ENCODE measurements at places on chromosomes 7 and 10.

DNA sequence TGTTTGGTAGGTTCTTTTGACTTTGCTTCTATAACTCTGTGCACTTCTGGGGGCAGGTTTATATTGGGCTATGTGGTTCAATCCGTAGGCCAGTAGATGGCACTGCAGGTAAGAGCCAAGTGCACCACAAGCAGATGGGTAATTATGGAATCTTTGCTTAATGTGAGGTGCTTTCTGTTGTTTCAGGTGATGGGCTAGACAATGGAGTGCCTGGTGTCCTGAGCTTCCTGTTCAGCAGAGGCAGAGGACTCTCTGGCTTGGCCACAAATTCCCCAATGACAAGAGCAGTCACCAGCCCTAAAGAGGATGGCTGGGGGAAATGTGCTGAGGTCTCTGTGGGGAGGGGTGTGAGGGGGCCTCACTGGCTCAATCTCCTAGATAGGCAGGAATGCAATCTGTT lies 455.0 kb downstream of the CCSER2 start:
- no peak for DNase-seq

DNA sequence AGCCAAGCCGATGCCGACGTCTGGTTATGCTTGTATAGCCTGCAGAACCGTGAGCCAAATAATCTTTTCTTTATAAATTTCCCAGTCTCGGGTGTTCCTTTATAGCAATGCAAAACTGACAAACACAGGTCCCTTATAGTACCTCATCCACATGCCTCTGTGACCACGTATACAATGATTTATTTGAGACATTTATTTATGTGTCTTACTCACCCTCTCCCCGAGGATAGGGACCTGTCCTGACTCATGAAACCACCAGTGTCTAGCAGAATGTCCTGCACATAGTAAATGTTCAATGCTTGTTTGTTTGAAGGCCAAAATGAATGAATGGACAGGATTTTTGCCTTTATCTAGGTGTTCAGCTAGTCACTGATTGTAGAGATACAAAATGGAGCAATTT lies 147.9 kb upstream of the FZD8 start:
- DNase-seq, result no peak

- no peak for DNase-seq
These were observed 4.2 kb downstream of the KCNMA1 start for GRCh38 chr10:77633376-77633775.

DNA sequence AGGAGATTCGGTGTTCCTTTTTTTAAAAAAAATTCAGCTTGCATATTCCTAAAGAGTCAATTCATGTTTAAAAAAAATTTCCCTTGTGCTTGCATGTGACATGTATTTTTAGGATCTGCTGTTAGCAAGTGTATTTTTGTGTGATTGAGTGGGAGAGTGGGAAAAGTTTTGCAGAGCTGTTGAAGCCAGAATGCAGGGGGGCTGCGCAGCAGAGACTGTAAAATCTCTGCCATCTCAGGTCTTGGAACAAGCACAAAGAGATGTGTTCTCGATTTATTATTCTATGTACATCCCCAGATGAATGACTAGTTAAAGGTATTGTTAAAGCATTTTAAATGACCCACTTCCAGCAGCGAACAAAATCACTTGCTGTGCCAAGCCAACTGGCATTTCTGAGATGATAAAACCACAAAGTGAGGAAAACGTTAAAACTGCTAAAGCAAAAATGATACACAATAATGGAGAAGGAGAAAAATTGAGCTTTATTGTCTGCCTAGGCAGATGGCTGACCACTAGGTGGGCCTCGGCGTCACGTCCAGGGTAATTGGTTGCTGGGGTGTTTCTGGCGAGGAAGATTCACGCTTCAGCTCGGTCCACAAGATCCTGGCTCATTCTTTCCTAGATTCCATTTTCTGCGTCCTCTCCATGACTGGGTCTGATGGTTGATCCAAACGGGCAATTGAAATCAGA lies 67.0 kb upstream of the ATRNL1 start:
- DNase-seq, result no peak

GRCh38 chr10:112369495-112370423 lies 4.2 kb upstream of the ACSL5 start:
- no peak for DNase-seq

DNA sequence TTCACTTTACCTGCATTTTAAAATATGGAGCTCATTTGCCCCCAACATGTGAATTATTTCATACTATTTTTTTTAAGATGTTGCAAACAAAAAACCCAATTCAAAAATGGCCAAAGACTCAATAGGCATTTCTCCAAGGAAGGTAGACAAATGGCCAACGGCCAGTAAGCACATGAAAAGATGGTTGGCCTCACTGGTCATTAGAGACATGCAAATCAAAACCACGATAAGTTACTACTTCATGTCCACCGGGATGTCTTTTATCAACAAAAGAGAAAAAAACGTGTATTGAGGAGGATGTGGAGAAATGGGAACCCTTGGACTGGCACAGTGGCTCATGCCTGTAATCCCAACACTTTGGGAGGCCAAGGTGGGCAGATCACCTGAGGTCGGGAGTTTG lies 3.4 kb upstream of the CTBP2 start:
- no peak for DNase-seq

GRCh38 chr10:79178614-79179163 lies 109.9 kb downstream of the ZMIZ1 start:
- DNase-seq, result no peak

DNA sequence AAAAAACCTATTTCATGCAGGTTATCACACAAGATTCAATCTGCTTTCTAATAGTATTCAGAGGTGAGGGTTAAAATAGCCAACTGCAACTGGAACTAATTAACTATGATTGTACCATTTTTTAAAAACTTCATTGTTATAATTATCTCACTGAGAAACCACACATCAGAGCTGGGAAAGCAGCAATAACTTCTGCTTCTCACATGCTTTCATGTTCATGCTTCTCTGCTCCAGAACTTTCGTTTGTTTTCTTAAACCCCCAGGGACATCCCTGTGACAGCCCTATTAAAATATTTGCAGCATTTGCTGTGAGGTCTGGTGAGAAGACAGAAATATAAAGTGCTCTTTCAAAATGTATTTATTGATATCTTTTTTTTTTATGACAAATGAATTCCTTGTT lies 389.0 kb upstream of the SORCS1 start:
- DNase-seq, result no peak

DNA sequence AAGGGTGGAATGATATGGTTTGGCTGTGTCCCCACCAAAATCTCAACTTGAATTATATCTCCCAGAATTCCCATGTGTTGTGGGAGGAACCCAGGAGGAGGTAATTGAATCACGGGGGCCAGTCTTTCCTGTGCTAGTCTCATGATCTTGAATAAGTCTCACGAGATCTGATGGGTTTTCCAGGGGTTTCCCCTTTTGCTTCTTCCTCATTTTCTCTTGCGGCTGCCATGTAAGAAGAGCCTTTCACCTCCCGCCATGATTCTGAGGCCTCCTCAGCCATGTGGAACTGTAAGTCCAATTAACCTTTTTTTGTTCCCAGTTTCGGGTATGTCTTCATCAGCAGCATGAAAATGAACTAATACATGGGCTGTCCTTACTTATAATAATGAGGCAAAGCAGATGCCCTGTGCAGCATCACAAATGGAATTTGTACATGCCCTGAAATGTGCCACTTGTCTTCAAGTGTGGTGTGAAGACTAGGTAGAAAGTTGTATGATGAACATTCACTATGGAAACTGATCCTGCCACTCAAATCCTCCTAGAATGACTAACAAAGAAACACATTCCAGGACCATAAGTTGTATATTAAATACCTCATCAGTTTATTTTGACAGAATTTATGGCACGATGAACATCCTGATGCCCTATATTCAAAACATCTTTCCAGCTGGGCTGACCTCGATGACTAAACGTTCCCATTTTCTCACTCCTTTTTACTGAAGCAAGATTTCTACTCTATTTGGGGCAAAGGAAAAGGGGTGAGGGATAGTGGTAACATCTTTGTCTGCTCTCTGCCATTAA lies 122.8 kb upstream of the CTTNBP2 start:
- DNase-seq, result no peak

DNA sequence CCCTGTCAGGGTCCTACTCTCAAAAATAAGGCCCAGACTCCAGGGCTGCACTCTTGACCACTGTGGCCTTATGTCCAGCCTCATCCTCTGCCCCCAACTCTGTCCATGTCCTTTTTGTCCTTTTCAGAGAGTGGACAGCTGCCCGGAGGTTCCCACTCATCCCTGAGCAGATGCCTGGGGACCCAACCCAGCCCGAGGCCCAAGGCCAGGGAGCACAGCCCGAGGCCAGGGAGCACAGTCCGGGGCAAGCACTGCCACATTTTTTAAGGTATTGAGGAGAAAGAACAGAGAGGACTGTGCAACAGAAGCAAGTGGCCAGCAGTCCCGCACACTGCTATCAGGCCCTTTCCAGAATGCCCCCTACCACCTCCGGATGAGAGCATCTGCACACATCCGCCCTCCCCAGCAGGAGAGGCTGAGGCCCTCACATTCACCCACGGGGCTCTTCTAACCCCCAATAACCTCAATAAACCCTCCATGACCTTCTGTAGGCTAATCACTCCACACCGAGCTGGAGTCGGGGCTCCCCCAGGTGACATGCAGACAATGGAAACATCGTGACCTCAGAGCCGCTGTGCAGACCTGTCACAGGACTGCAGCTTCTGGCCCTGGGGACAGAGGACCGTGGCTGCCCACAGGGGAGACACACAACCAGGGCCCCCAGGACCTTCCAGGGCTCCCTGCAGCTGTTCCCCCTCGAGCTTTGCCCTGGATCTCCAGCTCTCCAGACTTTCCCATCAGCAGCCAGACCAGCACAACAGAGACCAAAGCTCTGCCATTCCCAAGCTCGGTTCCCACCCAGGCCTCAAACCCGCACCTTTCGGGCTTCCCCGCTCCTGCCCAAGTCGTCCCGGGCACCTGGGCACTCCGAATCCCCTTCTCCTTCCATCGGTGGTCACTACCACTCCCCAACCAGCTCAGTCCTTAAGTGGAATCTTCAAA lies 51.4 kb downstream of the CAMK2B start:
- DNase-seq, result no peak

GRCh38 chr7:144174613-144175012 lies 8.7 kb upstream of the CTAGE4 start:
- DNase-seq, result no peak

DNA sequence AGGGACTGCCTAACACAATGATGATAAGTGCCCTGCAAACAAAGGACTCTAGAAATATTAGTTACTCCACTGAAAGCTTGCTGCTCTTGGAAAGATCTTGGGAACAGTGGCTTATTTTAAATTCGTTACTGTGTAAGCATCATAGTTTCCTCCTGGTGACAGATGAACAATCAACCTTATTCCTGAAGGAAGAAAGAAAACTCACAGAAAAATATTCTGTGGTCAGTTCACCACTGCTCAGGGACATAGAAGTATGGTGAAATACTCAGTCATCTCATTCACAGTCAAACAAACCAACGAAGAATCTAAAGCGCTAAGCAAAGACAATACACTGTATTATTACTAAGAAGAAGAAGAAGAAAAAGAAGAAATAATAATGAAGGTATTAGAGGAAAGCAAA lies 27.8 kb downstream of the MKX start:
- DNase-seq, result no peak

GRCh38 chr7:29202651-29203069 lies 8.1 kb downstream of the CHN2 start:
- no peak for DNase-seq

- DNase-seq, result no peak
These were observed 6.4 kb upstream of the IGFBP1 start for GRCh38 chr7:45881759-45882464.

DNA sequence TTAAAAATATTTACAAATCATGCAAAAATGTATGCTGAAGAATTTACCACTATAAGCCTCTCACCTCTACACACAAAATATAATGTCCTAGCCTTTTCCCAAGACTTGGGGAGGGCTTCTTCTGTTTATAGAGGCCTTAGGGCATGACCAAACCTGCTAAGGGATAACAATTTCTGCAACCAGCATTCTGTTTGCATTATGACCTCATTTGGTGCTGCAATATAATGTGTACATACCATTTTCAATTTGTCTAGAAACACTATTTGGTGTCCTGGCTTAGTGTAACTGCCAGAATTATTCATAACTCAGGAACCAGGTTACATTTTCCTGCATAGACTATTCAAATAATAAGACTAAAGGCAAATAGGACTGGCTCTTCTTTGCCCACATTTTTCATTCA lies 446.6 kb upstream of the SORCS1 start:
- DNase-seq, result no peak

DNA sequence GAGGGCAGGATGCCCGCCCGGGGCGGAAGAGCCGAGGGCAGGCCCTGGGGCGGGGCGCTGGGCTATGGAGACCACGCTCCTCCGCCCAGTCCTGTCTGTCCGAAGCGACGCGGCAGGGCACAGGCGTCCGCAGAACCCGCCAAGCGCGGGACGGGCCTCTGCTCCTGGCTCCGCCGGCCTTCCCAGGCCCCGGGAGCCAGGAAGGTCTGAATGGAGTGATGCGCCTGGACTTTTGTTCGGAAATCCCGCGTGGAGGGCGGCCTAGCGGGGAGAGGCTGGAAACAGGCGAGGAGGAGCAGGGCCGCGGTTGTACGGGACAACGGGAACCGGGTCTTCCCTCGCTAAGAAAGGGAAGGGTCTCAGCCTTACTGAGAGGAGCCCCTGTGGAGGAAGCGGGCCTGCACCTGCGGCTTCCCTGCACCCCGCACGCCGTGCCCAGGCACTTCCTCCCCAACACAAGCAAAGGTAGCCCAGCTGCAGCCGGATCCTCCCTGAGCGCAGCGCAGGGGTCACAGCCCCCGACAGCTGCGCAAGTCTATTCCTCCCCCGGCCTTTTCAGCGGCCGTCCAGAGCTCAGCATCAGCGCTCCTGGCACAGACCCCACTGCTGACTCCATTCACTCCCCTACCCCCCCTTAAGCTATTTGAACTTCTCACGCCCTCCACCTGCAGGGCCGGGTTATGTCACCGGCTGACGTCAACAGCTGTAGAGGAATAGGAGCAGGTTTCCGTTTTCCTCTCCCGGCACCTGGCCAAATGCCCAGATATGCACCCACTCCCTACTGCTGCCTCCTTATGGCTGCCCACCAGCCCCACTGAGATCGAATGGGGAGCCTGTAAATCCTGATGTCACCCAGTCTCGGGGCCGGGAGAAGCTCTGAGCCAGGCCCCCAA lies 143.2 kb upstream of the RET start:
- no peak for DNase-seq

- no peak for DNase-seq
These were observed 138.1 kb upstream of the CDCA7L start for GRCh38 chr7:22083704-22084240.

DNA sequence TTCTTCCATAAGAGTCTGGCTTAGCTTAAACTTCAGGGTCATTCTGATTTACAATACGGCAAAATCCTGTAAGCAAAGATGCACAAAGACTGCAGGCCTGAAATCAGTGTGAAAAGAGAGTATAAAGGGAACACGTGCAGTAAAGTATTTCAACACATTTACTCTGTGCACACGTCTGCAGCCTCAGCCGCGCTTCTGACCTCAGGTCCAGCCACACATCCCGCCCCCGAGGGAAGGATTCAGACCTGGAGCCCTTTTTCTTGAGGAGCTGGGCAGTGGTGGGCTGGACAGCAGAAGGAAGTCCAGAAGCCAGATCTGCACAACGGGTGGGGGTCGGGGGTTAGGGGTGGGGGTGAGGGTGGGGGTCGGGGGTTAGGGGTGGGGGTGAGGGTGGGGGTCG lies 58.9 kb upstream of the FAM20C start:
- DNase-seq, result no peak

GRCh38 chr10:3292636-3293035 lies 120.1 kb upstream of the PITRM1 start:
- no peak for DNase-seq

All from stimulated activated CD4-positive, alpha-beta T cell treated with anti-CD3 and anti-CD28 coated beads, Interleukin-15, amount 100 ng/mL, for 1 hour (primary cell).